Mucosa of gallbladder (tissue), 1 donor: ENCODE measurements at places on chromosomes 12 and 14. TPM values are rescaled to one million over a fixed set of nuclear protein-coding genes. Genes with fewer than 3 reads are reported as not detected.

GRCh38 chr12:41277100-41277945 is 89.2 kb downstream of the PDZRN4 start:
- peak; percentile 19 for DNase-seq

DNA sequence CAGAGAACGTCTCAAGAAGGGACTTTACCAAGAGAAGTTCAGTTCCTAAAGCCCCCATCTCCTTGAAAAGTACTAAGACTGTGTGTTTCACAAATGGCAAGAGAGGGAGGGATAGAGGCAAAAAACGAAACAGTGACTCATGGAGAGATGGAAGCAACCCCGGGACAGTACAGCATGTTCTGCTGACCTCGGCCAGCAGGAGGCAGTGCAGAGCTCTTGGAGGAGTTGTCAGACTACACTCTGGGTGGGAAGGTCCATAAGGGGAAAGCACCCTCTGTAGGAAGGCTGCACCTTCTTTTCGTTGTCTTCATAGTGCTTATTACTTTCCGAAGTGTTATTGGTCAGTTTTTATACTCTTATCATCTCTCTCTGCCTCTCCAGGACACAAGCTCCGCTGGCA is 525.2 kb upstream of the CCDC196 start:
- DNase-seq = no peak

DNA sequence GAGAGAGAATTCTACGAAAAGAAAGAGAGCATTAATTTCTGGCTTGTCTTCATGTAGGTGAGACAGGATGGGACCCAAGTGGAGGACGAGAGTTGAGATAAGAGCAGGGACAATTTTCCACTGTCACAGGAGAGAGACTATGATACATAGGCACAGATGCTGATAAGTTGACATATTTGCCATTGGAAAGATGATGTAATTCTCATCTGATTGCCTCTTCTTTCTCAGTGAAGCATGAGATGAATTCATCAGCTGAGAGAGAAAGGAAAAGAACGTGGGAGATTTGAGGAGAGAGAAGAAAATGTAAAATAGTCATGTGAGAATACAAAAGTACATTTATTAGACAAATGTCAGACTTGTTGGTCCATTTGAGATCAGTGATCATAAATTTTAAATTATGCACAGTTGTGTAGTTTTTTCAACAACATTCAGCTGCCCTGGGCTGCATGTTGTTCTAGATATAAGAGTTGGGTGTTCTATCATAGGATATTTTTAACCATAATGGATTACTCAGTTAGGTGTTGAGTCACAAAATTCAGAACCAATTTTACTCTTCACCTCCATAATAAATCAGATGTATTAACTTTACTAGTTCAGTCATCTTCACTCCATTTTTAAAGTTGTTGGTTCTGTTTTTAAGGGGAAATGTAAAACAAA is 222.9 kb downstream of the DPY19L2 start:
- no peak for DNase-seq

DNA sequence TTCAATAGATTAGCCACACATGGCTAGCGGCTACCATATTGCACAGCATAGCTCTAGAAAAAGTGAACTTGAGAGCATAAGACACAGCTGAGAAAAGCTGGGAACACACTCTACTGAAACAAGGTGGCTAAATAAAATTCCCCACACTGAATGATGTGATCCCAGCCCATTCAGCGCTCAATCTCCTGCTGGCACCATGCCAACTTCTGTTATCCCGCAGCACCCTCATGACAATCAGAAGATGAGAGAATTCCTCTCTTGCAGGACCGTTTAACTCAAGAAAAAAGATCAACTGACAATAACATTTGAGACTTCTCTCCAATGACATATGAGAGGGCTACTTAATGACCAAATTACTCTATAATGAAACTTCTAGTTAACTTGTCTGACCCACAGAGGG is 115.4 kb downstream of the ADAMTS20 start:
- DNase-seq = no peak

GRCh38 chr12:46617167-46617566 is 208.6 kb downstream of the SLC38A4 start:
- peak; percentile 25 for DNase-seq

GRCh38 chr14:95246870-95247269 is 72.8 kb downstream of the CLMN start:
- no peak for DNase-seq

- no peak for DNase-seq
Measured at GRCh38 chr14:99892406-99892805, 99.2 kb downstream of the EML1 start.

- DNase-seq = no peak
Measured at GRCh38 chr14:90248594-90248993, 7.8 kb upstream of the PSMC1 start.

GRCh38 chr14:42855085-42855484 is 1248.4 kb downstream of the LRFN5 start:
- no peak for DNase-seq

GRCh38 chr12:22593864-22594263 is 31.1 kb upstream of the ETNK1 start:
- DNase-seq = no peak

DNA sequence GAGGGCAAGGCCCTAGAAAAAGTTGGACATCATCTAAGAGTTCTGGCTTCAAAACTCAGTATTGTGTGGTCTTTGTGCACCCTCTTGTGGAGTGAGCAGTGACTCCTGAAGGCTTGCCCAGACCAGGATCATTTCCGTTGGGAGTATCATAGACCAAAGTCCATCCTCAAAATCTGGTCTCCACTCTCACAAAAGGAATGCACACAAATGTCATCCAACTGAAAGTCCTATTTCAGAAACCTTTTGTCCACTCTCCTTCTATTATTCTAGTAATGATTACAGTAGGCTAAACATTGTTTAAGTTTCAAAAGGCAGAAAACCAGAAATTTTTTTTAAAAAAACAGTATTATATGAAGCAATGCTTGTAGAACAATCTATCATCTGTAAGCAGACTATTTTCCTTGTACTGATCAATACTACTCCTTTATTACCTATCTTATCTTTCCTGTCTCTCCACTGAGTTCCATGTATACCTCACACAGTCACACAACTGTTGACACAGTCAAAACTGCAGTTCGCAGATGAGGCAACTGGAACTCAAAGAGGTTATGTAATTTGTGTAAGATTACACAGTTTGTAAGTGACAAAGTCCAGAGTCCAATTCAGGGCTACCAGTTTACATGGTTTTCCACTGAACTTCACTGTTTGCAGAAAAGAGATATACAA is 41.4 kb downstream of the COX16 start:
- peak; percentile 77 for DNase-seq

DNA sequence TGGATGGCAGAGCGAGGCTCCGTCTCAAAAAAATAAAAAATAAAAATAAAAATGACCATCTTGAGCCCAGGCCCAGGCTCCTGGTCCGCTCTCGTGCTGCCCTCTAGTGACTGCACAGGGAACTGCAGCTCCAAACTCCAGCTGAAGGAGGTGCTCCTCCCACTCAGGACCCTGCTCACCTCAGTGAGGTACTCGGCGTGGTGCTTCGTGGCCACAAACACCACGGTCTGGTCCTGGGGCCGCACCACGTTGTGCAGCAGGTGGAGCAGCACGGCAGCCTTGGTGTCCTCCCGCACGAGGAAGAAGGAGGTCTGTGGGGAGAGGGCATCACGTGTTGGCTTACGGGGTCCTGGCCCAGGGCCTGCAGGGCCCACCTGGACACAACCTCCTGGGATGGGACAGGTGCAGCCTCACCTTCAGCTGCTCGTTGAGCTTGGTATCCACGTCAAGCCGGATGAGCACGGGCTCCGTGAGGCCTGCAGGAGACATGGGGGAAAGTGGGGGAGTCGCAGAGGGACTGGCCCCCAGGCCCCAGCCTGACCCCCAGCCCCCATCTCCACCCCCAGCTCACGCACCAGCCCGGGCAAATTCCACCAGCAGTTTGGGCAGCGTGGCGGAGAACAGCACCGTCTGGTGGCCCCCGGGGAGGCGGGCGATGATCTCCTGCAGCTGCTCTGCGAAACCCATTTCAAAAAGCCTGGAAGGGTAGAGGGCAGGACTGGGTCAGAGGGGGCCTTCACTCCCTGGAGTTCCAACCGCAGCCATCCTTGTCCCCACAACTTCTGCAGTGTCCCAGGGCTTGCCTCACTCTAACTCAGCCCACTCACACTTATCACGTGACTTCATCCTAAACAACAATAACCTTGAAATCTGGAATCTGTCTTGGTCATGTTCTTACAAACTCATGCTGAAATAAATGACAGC is 10.6 kb downstream of the DDX54 start:
- peak; percentile 68 for DNase-seq

GRCh38 chr12:57966536-57966935 is 25.2 kb downstream of the ATP23 start:
- no peak for DNase-seq

DNA sequence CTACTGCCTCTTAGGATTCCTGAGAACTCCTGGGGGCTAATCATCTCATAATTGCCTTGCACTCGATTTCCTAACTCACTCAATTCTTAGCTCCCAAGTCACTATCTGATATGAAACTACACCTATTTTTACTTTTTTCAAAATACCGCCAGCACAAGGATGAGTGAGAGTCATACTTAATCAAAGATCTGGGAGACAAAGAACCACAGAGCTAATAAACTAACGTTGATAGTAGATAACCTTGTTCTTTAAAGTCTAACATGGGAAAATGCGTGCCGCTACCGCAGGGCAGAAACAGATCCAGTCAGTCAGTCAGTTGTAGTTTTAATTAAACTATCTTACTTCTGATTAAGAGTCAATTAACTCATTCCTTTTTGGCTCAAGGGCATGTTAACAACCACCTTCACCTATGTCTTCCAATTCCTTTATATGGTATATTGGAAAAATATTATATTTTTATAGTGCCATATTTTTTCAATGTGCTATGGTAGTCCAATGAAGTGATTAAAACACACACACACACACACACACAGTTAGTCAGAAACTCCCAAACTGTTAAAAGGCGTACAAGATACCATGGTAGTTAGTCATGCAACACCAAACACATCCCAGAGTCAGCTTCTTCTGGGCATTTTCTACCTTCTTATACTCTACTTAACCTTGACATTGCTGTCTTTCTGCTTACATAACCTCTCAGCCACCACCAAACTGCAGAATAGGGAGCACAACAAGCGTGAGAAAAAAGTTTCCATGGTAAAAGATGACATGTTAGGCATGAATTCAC is 114.0 kb downstream of the KLHL28 start:
- no peak for DNase-seq

DNA sequence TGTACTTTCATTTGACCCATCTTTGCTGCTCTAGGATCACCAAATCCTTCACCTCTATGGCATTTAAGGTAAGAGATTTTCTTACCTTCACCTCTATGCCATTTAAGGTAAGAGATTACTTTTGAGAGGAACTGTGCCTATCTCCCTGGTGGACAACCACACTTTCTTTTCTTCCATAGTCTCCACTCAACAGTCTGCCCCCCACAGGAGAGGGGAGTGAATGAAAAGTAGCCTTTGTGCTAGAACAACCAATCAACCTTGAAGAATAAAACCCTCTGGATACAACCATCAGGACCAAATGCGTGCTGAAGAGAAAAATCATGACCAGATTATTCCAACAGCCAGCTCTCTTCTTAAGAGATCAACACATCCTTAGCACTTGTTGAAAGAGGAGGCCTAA is 258.6 kb upstream of the TMPO start:
- no peak for DNase-seq

- DNase-seq = no peak
Measured at GRCh38 chr14:104256025-104256424, 117.6 kb downstream of the KIF26A start.

DNA sequence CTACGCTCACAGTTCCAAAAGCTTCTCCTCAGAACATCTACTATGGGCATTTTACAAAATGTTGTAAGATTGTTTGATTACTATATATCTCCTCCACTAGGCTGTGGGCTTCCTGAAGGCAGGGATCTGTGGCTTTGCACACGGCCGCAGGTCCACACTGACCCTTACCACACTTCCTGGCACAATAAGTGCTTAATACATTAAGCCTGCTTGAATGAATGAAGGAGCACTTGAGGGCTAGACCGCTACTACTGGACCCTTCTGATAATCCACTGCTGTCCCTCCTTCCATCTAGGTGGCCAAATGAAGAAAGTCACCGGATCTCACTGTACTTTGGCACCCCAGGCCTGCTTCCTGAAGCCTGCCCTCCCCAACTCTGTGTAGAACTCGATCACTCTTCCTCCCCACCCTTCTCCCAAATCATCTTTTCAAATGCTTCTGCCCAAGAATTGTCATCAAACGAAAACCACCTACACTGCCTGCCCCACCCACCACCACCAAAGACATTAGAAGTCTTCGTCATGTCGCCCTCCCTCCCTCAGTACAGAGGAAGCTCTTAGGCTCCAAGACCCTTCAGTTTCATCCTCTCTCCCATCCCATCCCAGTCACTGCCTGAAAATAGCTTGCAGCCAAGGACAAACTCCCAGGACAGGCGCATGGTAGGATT is 596 bp upstream of the ZBTB39 start:
- DNase-seq = no peak

DNA sequence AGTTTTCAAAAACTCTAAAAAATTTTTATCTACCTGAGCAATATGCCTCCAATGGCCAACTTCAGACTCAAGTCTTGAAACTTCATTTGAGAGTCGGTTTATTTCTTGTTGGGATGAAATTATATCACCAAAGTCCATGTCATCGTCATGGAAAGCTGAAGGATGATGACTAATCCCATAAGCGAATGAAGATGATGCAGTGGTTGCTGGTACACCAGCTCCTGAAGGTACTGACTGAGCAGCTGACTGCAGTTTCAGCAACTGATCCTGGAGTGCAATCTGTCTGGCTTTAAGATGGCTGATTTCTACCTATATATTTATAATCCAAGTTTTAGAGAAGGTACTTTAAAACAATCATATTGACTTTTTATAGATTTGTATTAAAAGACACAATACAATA is 18.3 kb downstream of the TRIP11 start:
- DNase-seq = no peak

GRCh38 chr14:101134161-101134631 is 230.7 kb upstream of the RTL1 start:
- DNase-seq = peak; percentile 9

DNA sequence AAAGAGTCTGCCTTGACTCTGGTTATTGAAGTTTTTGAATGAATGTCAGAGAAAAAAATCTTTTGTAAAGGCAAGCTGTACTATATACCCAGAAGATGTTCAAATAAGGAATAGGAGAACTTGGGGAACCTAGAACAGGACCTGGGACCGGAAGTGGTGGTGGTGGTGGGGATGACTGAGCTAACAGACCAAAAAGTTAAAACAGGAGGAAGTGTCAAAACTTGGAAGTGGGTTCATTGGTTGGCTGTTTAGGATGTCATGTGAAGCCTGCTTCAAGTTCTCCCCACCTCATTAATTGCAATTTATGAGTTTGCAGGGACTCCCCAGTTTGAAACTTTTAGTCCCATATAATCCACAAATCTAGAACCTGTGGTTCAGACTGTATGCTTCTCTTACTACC is 26.2 kb downstream of the PLXNC1 start:
- no peak for DNase-seq

The TAS2R43 gene
- total RNA-seq = 0.35 TPM

The BHLHE41 gene
- 99.6 TPM for total RNA-seq

The MAP1LC3B2 gene
- 0.46 TPM for total RNA-seq

The MTRFR gene
- 14.0 TPM for total RNA-seq

The ANKRD33 gene
- not detected for total RNA-seq

The IGFBP6 gene
- 22.8 TPM for total RNA-seq

The KRT72 gene
- not detected for total RNA-seq

The ZC2HC1C gene
- 3.9 TPM for total RNA-seq

The RHOF gene
- 30.8 TPM for total RNA-seq

The SOAT2 gene
- 0.75 TPM for total RNA-seq

The PIGH gene
- total RNA-seq = 41.5 TPM

The RNASE3 gene
- 0.52 TPM for total RNA-seq

The ASB2 gene
- total RNA-seq = 28.0 TPM

The NTF3 gene
- 0.46 TPM for total RNA-seq

The FAM90A1 gene
- total RNA-seq = 0.29 TPM
